ENCODE measurements at places on chromosomes 4 and X.

DNA sequence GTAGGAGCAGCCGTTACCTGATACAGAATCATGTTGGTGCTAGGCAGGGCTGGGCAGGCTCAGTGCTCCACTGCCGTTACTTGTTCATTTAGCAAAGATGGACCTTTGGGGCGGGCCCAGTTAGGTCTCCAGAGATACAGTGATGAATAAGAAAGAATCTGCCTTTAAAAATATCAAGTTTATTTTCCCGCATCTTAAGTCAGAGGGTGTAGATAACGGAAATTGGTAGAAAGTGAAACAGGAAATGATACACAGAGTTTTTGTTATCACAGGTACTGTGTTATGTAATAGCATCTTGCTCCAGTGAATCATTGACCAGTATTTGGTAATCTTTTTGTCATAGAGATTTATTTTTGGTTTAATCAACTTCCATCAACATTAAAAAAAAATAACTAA, 5.5 kb downstream of the TMEM131L start:
- DNase-seq = peak; percentile 54

DNA sequence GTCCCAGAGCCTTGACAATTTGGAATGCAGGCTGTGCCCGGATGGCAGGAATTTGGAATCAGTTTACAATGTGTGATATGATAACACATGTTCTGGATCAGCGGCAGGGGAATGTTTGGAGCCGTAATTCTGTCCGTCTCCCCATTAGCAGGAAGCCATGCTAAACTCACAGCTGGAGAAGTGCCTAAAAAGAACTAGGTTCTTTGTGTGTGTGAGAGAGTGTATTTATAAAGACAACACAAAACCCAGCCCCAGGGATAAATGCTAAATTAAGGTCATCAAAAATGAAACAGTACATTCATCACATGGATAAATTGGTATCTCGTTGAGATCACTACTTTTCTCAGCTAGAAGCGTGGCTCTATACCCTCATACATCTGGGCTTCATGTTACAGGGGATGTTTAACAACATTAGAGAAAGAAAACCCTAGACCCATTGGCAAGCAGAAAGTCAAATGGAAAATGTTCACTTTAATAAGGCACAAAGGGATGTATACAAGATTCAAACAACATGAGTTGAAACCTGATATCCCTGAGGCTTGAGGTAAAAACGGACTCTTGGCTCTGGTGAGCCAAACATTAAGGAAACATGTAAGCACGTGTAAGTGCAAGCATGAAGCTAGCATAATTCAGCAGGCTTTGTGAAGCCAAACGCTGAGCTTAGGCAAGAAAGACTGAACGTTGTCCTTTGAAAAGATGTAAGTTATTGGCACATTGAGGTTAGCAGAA, 18.0 kb upstream of the TMEM131L start:
- DNase-seq = no peak

- no peak for DNase-seq
These were observed 25.1 kb downstream of the PIR start for GRCh38 chrX:15468036-15468435.

DNA sequence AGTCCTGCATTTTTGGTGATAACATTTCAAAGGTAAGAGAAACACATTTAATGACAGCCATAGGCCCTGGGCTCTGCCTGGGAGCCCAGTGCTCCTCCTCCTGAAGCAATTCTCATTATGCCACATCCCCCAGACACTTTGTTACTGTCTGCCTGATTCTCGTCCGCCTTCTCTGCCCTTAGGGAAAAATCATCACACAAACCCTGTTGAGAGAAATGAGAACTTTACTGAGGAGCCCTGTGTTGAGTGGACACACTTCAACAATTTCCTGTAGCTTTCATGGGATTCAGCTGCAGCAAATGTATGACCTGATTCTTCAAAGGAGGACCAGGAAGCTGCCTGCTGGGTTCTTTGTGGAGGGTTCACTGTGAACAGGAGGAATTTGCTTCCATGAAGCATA, 566.5 kb upstream of the FRG1 start:
- DNase-seq = no peak

DNA sequence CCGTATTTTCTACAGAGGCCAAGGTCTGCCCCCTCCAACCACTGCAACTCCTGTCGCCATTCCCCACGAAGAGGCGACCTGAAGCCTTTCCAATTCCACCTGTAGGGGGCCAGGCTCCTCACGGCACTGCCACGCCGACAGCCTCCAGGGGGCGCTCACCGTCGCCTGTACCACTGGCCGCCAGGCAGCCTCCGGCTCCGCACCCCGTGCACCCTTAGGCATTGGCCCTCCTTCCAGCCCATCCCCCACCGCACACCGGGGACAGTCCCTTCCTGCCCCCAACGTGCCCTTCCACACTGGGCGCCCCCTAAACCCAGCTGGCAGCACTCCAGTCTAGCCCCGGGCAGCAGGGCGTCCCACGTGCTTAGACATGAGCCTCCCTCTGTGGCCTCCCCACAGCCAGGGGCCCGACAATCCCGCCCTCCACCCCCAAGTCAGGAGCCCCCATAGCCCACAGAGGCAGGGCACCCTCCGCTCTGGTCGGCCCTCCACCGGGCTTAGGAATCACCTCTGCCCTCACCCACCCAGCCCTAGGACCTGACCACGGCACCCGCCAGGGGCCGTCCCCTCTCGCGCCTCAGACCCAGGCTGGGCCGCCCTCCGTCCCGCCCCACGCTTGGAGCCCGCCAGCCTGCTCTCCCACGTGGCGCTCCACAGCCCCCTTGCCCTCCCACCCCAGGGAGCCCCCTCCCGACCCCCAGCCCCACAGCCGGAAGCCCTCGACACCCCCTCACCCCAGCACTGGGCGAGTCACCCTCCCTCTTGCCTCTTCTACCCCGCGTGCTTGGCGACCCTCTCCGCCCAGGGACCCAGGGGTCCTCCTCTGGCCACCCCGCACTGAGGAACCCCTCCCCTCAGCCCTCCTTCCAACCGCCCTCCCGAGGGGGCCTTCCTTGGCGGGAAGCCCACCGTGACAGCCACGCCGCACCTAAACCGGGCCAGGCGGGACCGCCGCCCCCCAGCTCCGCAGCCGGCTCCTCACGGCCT, 711 bp downstream of the PNMA6E start:
- peak; percentile 48 for DNase-seq

- no peak for DNase-seq
These were observed 9.5 kb downstream of the XPNPEP2 start for GRCh38 chrX:129748305-129748704.

- no peak for DNase-seq
These were observed 20.6 kb upstream of the TEC start for GRCh38 chr4:48290146-48290772.

Measured in stimulated activated CD4-positive, alpha-beta T cell treated with anti-CD3 and anti-CD28 coated beads, Interleukin-4, amount 100 ng/mL, for 24 hours (primary cell).